SHP77 (cell line): ENCODE measurements at places on chromosomes 5 and 9.

DNA sequence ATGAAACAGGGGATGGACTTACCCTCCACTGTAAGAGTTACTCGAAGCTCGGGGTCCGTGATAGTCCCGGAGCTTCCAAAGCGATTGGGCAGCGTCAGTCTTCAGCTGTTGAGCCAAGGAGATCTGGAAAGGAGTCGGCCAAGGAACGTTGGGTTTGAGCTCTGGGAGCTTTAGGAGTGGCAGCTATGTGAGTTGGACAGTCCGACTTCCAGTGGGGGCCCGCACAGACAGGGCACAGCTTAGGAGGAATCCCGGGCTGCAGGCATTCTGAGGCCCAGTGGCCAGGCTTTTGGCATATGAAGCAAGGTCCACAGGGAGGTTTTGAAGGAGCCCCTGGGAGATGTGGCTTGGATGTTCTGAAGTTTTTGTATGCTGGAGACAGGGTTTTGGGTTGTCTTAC is 72.7 kb downstream of the PHAX start:
- DNase-seq, result no peak

DNA sequence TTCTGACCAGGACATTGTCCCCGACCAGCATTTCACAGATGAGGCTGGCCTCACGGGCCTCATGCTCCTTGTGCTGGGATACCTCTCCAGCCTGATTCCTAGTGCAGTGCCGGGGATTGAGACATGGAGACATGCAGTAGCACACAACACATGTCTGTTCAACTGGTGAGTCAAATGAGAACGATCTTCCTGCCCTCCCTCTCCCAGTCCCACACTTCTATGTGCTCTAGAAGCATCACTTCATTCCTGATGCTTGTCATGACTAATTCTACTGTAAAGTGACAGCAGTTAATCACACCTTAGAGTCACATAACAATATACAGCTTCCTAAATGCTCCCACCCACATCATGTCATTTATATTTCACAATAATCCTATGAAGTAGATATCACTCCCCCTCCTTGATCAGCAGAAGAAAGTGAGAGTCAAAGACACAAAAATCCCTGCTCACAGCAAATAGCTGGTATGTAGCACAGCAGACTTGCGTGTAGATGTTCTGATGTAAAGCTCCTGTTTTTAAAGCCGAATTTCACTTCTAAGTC is 101.8 kb downstream of the CCDC192 start:
- no peak for DNase-seq

GRCh38 chr9:124884376-124884775 is 22.4 kb downstream of the ARPC5L start:
- DNase-seq, result no peak

DNA sequence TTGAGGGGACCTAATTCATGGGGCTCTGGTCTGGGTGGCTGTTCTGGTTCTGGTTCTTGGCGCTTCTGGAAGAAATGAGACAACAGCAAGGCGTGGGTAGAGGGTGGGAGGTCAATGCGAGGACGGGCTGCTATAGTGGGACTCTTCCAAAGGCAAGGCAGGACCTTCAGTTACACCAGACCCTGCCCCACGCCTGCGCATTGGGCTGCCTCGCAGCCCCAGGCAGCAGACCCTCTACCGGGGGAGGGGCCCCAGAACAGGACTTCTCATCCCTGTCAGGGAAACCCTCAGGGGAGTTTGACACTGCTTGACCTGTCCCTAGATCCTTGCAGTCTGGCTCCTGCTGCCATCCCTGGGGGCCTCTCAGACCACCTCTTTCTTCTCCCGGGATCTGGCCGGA is 18.5 kb downstream of the CCDC69 start:
- DNase-seq, result no peak

GRCh38 chr9:83981126-83981871 is 694 bp downstream of the RMI1 start:
- peak; percentile 29 for DNase-seq

- no peak for DNase-seq
Measured at GRCh38 chr9:108413809-108414208, 442.0 kb downstream of the ACTL7B start.

DNA sequence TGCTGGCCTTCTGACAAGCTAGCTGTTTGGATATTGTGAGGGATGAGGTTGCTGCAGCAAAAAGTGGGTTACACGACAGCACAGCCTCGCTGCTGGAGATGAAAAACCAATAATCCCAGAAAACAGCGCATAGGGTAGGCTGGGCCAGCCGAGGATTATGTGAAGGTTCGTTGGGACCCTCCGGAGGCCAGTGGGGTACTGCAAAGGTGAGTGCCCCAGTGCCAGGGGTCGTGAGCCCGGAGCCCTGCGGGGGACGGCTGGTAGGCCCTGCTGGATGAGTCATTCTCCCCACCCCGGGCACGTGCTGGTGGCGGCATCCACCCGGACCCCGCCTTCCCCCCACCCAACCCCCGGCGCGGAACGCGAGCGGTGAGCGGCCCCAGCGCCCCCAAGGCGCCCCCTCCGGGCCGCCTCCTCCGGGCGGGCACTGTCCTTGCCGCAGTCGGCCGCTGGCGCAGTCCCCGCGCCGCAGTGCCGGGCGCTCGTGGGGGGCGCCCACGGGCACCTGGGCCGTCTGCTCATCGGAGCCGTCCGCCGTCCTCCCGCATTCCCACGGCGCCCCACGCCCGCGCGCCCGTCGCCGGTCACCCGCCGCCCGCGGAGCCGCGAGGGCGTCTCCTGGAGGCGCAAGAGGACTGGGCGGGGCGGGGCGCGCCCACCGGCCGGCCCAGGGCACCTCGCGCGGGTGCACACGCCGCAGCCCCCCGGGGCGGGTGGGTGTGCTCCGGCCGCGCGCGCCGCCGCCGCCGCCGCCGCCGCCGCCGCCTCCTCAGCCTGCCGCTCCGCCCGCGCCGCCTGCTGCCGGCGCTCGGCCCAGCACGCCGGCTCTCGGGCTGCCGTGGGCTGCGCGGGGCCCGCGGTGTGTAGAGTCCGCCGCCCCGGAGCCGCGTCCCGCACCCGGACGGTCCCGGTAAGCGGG is at the start of gene PHF24:
TSS of gene PHF24 (plus strand) at position 794 of the 919 bp plus-strand sequence. CDS start 13,014 bp downstream, outside the sequence.
- no peak for DNase-seq

- no peak for DNase-seq
Measured at GRCh38 chr5:177431317-177432142, 5.1 kb downstream of the GRK6 start.

GRCh38 chr5:86605881-86606280 is 11.9 kb upstream of the COX7C start:
- no peak for DNase-seq

GRCh38 chr9:121886759-121887485 is 206.2 kb downstream of the TTLL11 start:
- DNase-seq, result no peak

- DNase-seq, result no peak
Measured at GRCh38 chr9:14670718-14671117, 22.5 kb downstream of the ZDHHC21 start.

DNA sequence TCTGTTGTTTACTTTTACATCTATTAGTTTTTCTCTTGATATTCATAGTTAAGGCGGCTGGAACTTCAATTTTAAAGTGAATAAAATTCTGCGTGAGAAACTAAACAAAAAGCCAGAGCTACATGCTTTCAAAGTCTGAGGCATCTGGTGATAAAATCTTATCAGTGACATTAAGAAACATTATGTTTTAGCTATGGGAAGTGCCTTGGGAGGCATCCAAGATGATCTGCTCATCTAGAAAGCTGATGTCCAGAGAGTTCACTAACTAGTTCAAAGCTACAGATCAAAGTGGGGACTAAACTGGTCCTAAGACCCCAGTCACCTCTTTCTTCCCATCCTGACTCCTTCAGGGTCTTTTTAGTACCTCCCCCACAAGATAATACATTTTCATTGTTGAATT is 37.2 kb downstream of the MRPS27 start:
- no peak for DNase-seq

GRCh38 chr5:154840435-154841272 is 9.7 kb downstream of the FAXDC2 start:
- DNase-seq, result no peak

DNA sequence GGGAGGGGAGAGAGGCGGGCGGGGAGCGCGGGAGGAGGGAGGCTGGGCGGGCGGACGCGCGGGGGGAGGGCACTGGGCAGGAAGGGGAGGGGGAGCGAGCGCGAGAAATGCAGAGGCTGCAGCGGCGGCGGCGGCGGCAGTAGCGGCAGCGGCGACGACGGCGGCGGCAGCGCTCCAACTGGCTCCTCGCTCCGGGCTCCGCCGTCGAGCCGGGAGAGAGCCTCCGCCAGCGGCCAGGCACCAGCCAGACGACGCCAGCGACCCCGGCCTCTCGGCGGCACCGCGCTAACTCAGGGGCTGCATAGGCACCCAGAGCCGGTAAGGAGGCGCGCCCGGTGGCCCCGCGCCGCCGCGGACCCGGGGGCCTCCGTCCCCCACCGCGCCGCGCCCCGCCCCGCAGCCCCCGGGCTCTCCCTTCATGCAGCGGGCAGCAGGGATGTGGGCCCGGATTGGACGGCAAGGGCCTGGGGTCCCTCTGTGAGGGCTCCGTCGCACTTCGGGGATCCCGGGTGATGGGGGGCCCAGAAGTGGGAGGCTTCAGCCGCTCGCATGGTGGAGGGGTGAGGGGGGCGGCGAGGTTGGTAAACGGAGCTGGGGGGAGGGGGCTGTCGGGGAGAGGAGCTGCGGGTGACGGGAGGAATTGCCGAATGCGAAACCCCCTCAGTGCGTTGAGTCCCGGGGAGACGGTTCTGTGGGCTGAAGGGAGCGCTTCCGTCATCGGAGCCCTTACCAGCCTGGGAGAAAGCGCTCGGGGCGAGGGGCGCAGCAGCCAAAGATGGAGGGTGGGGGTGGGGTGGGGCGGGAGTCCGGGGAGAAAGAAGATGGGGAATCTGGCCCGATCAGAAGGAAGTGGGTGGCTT is at the start of gene BASP1:
TSS of gene BASP1 (plus strand) at position 139 of the 860 bp plus-strand sequence. CDS start 57,586 bp downstream, outside the sequence.
- no peak for DNase-seq

DNA sequence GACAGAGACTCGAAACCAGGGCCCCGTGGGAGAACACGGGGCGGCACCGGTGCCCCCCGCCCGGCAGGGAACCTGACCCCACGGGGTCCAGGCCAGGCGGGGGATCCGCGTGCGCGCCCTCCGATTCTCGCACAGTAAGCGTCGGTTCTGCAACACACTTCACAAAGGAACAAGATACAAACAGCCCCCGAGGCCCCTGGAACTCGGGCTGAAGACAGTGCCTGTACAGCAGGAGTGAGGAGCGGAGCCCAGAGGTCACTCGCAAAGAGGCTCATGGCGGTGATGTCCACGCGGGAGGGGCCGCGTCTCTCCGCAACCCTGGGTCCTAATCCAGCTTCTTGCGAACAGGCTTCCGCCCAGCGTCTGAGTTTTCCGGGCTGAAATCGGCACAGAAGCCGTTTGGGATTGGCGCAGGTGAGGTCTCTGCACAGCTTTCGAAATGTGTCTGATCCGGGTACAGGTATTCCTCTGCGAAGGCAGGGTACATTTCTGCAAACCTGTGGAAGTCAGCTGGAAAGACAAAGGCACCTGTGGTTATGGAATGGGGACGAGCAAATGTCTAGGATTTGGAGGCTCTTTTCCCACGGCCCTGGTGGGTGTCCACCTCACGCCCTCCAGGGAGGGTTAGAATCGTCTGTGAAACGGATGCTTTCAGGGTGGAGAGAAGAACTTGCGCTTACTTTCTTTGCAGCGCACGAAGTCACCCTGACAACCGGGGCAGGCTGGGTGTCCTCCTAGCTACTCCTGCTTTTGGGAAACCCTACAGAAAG is 18.3 kb upstream of the SLC6A3 start:
- DNase-seq, result no peak

DNA sequence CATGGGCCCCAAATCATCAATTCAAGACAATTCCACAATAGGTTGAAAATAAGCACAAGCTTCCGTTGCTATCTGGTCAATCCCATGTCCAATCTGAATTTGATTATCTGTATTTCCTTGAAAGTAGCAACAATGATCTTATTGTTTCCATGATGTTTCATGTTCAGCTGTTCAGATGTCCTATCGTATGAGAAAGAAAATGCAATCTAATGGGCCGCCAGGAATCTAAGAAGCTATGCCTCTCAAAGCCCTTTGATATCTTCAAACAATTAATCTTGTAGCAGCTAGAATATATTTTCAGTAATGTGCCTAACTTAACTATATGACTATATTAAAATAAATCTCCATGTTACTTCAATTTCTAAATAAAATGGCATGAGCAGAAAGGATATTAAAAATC is 32.1 kb upstream of the ALDOB start:
- no peak for DNase-seq

DNA sequence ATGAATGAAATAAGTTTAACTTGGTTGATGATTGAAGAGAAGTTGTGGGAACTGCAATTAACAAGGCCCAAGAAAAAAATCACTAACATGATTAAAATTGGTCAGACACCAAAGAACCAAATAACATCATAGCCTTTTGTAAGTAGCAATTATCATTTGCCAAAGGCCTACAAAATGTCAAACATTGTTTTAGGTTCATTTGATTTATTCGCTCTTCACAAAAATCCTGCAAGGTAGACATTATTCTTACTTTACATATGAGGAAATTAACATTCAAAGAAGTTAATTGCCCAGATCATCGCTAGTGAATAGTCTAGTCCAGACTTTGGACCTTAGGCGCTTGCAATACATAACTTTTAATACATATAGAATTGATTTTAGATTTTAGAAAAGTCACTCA is 2.6 kb downstream of the POLK start:
- DNase-seq, result no peak

GRCh38 chr5:156934450-156935211 is 28.4 kb downstream of the TIMD4 start:
- DNase-seq, result no peak

DNA sequence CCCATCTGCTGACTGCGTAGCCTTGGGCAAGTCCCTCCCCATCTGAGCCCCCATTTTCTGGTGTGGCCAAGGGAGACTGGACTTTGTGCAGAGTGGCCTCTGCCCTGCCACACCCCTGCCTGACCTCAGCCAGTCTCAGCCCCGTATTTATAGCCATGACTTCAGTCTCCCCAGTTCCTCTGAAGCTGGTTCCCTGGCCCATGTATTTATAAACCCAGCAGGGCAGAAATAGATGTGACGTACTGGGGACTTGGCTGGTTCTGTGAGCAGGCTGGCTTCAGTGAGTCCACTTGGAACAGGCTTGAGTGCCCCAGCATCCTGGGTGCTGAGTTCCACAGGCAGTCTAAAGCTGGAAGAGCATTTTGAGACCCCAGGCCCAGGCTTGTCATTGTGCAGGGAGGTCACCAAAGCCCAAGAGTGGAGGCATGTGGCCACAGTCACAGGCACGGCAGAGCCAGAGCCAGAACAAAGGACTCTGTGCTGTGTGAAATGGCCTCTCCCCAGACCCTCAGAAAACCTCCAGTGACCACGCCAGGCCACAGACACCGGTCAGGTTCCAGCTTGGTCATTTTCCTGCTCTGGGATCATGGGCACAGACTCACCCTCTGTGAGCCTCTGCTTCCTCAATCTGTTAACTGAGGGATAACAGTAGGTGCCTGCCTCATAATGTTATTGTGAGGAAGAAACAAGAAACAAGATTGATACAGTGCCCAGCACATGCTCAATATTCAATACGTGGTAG is 30.4 kb upstream of the SYNPO start:
- no peak for DNase-seq

GRCh38 chr9:127874301-127875221 is 2.9 kb downstream of the AK1 start:
- no peak for DNase-seq

GRCh38 chr9:111095441-111095840 is 57.2 kb upstream of the LPAR1 start:
- no peak for DNase-seq
